ENCODE measurements at places on chromosomes 2 and 18.
A peak's percentile ranks its signal among the peaks of the same experiment; 100 is the strongest.

- H3K4me3 ChIP-seq: no peak overlapping the region
- H3K4me1 ChIP-seq: peaks cover 16% of the 10 kb centered on the region
- H3K36me3 ChIP-seq: no peaks in the 10 kb centered on the region
- H3K27ac ChIP-seq: peak overlapping the region; percentile 95
- H3K27me3 ChIP-seq: no peaks in the 10 kb centered on the region
Measured at GRCh38 chr2:229408356-229408755, 137.3 kb upstream of the PID1 start.

- no peaks in the 10 kb centered on the region for H3K4me1 ChIP-seq
- H3K36me3 ChIP-seq: no peaks in the 10 kb centered on the region
- H3K4me3 ChIP-seq: no peak overlapping the region
- DNase-seq: peak; percentile 33
- no peak overlapping the region for H3K27ac ChIP-seq
Measured at GRCh38 chr18:25561918-25562317, 210.0 kb upstream of the ZNF521 start.

DNA sequence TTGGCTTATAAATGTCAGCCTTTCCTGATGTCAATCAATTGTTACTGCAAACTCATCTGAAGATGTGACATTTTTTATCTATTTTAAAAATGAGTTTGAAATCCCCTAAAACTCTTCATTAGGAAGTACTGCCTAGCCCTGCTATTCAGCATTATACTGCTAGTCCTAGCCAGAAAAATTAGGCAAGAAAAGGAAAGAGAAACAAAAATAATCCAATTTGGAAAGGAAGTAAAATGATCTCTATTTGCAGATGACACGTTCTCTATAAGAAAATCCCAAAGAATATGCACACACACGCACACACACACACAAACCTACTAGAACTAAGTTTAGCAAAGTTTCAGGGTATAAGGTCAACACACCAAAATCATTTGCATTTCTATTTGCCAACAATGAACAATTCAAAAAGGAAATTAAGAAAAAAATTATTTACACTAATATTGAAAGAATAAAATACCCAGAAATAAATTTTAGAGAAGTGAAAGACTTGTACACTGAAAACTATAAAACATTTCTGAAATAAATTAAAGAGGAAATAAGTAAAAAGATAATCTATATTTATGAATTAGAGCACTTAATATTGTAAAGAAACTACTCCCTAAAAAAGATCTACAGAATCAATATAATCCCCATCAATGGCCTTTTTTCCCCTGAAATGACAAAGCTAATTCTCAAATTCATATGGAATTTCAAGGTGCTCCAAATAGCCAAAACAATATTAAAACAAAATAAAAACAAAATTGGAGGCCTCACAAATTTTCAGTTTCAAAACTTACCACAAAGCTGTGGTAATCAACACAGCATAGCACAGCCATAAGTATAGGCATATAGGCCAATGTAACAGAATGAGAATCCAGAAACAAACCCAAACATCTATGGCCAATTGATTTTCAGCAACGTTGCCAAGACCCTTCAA is 433.7 kb upstream of the TRIB2 start:
- H3K4me1 ChIP-seq: no peaks in the 10 kb centered on the region
- H3K27me3 ChIP-seq: no peaks in the 10 kb centered on the region
- no peak overlapping the region for H3K27ac ChIP-seq
- H3K36me3 ChIP-seq: no peaks in the 10 kb centered on the region

- no peaks in the 10 kb centered on the region for H3K36me3 ChIP-seq
- no peak for DNase-seq
- no peak overlapping the region for H3K4me3 ChIP-seq
- H3K27ac ChIP-seq: no peak overlapping the region
- no peaks in the 10 kb centered on the region for H3K27me3 ChIP-seq
Measured at GRCh38 chr2:165950438-165950837, 3.1 kb downstream of the TTC21B start.

DNA sequence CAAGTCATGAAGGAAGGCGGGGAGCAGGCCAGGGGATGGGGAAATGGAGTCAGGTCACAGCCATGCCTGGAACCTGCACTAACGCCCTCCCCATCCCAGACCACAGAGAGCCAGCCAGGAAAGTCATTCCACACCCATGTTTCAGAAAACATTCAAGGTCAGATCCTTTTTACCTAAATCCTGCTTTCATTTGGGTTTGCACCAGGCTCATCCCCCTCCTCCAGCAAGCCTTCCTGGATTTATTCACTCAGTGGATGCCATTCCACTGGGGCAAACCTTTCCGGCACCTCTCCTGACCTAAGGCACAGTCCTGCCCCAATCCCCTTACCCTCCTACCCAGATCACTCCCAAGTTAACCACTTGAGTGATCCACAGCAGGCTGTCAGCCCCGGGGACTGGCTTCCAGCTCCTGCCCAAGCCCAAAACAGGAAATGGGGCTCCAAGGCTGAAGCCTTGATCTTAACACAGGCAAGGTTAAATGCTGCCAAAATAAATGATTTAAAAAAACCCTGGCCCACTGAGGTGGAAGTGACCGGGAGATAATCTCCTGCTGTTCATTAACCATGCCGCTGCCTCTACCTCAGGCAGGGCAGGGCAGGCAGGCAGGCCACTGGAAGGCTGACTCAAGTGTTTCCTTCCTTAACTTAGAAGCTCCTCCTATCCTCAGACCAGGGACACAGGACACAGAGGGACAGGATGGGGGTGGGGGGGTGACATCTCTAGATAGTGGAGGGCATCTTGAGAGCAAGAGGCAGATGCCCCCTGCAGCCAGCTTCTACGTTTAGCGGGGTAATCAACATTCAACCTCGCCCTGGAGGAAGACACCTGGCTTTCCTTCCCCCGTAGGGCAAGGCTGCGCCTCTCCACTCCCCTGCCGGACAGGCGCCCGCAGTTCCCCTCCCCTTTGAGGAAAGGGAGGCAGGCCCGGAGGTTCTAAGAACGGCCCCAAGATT is 1.4 kb downstream of the RAB11FIP5 start:
- no peaks in the 10 kb centered on the region for H3K36me3 ChIP-seq
- peak; percentile 65 for DNase-seq
- no peaks in the 10 kb centered on the region for H3K27me3 ChIP-seq

DNA sequence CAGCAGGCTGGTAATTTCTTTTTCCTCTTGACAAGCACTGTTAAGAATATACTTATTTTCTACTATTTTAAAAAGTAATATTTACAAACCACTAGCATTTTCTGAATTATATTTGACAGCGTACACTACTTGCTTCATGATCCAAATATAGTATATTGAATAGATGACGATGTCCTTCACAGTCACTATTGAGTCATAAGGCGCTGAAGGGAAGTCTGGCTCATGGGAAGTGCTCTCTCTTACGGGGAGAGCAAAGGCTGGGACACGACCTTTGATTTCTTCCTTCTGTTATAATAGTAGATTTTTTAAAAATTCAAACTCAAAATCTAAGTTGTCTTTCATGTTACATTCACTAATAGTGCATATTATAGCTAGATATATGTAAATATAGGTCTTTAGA is 357.1 kb downstream of the SOCS6 start:
- no peak for DNase-seq
- H3K27me3 ChIP-seq: no peaks in the 10 kb centered on the region
- no peak overlapping the region for H3K4me3 ChIP-seq
- H3K27ac ChIP-seq: no peak overlapping the region
- H3K36me3 ChIP-seq: no peaks in the 10 kb centered on the region

DNA sequence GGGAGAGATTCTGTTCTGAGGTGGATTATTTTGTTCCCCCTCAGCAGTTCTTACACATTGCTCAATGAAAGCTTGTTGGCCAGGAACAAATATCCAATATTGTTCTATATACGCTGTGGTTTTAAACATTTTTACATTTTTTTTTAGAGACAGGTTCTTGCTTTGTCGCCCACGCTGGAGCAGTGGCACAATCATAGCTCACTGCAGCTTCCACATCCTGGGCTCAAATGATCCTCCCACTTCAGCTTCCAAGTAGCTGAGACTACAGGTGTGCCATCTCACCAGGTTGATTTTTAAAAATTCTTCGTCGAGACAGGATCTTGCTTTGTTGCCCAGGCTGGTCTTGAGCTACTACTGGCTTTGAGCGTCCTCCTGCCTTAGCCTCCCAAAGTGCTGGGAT is 58.9 kb upstream of the KIF5C start:
- peaks cover 9% of the 10 kb centered on the region for H3K4me1 ChIP-seq
- no peaks in the 10 kb centered on the region for H3K36me3 ChIP-seq
- H3K27me3 ChIP-seq: no peaks in the 10 kb centered on the region
- no peak for DNase-seq
- H3K27ac ChIP-seq: no peak overlapping the region

GRCh38 chr18:66129248-66129647 is 378.4 kb downstream of the CDH7 start:
- no peaks in the 10 kb centered on the region for H3K27me3 ChIP-seq
- no peak for DNase-seq
- H3K36me3 ChIP-seq: no peaks in the 10 kb centered on the region
- H3K27ac ChIP-seq: no peak overlapping the region
